ENCODE measurements at places on chromosomes 16 and 17.

DNA sequence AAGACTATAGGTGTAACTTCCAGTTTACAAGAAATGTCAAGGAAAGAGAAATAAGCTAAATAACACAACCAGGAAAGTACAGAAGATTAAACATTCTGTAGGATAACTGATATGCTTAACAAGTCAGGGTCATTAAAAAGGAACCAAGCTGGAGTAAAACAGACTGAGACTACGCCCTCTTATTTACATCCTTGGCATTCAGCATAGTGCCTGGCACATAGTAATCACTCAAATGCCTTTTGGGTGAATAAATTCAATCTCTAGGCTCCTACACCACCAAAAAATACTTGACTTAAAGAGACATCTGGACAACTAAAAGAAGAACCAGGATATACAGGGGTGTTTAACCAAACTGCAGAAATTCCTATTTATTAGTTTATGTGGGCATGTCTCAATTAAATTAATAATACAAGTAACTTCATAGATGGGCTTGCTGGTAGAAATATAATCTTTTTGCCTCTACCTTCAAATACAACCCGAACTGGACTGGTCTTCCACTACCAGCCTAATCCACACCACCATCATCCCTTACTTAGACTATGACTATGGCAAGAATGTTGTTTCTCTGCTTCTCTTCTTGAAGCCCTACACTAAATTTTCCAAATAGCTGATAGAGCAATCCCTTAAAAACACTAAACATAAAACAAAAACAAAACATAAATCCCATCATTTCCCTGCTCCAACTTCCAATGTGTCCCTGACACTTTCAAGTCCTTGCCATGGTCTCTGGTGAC, 47.7 kb upstream of the ULK2 start:
- DNase-seq, result no peak

- no peak for DNase-seq
Observed at GRCh38 chr17:31724026-31724425, 135.0 kb downstream of the COPRS start.

GRCh38 chr17:45852535-45853297, 8.0 kb downstream of the SPPL2C start:
- DNase-seq, result no peak

GRCh38 chr17:31549121-31549524, 157.6 kb downstream of the RAB11FIP4 start:
- DNase-seq, result no peak

DNA sequence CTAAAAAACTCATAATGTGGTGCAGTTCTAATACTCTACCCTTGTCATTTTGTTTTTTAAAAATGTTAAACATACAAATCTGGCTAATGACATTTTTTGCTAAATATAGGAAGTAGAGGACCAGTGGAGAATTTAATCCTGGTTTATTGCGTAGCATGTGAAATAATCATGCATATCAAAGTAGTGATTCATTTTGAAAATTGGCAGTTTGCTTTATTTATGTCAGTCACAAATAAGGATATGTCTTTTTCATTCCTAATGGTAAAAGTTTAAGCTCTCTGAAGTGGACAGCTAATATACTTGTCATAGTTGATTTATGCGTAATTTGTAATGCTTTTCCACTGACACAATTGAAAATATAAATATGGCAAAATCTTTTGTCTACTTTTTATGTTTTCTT, 224.2 kb downstream of the BCAS3 start:
- DNase-seq, result no peak

- no peak for DNase-seq
Observed at GRCh38 chr17:82859431-82860403, 19.9 kb upstream of the ZNF750 start.

DNA sequence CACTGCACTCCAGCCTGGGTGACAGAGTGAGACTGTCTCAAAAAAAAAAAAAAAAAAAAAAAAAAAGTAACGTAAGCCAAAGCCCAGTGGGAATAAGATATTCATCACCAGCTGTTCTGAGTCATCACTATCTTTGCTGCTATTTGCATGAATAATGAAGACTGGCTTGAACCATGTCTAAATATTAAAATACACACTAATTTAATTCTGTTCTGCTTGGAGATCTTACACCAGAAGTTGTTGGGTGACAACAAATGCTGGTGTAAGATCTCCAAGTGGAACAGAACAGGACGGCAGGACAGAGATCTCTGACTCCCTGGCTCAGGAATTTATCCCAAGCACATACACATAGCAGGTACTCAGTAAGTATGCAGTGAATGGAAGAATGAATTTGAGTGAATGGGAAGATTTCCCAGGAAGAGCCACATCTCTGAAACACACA, 19.6 kb downstream of the DNAH17 start:
- DNase-seq, result no peak

- no peak for DNase-seq
Observed at GRCh38 chr16:27677263-27677662, 127.3 kb downstream of the KATNIP start.

DNA sequence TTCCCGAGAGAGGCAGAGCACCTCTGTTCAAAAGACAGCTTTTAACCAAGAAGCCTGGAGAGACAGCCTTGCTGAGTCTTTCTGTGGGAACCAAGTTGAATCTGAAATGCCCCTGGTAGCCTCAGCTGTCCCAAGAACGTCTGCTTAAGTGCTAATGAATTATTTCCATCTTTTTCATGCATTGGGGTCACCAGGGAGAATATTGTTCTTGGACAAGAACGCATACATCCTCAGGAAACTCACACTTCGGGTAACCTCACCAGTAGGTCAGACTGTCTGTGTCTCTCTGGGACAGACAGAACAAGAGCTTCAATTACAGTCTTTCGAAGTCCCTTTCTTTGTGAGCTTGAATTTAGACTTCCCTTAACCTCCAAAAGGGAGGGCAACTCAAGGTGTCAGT, 134.6 kb upstream of the ADAMTS18 start:
- no peak for DNase-seq

- DNase-seq, result no peak
Observed at GRCh38 chr16:75311383-75311938, 60.0 kb upstream of the BCAR1 start.

DNA sequence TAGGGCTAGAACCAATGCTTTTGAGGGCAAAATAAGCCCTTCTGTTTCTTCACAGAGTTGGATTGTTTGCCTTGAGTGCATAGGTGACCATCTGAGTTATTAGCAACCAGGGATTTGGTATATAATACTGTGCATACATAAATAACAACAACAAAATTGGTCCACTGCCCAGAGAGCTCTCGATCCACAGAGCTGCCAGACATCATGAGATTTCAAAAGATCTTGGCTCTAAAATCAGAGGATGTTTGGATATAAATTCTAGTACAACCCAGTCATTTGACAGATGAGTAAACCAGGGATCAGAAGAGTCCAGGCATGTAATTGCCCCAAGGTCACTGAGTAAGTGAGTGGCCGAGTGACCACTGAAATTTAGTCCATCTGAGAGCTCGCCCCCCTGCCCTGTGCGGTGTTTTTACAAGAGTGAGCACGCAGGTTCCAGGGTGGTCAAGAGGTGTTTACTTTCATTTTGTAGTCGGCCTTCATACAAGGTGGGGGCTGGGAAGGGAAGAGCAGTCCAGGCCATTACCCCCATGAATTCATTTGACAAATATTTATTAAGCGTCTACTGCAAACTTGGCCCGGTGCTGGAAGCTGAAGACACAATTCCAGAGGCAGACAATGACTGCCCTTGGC, 1.8 kb upstream of the MT2A start:
- no peak for DNase-seq
